ENCODE measurements at places on chromosomes 12 and 14. TPM values are rescaled to one million over a fixed set of nuclear protein-coding genes. Genes with fewer than 3 reads are reported as not detected.

DNA sequence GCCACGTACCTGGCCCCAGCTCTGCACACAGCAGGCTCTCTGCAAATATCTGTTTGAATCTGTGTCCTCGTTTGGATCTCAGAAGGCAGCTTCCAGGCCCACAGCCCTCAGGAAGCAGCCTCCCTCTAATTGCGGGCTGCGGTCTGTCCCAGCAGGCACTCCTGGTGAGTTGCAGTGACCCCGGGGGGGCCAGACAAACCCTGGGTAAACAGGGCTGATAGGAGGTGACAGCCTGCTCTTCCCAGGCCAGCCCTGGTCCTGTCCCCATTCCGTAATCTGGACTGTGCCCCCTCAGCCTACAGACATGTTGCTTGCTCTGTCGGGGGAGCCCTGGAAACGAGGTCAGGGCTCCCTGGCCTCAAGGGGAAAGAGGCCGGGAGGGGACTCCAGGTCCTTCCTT is 2.0 kb downstream of the FOXN4 start:
- H3K4me3 ChIP-seq, result no peak overlapping the region
- peaks cover 5% of the 10 kb centered on the region for H3K4me1 ChIP-seq
- peaks cover 80% of the 10 kb centered on the region for H3K27me3 ChIP-seq
- H3K36me3 ChIP-seq, result no peaks in the 10 kb centered on the region
- no peak overlapping the region for H3K27ac ChIP-seq

The ACSS3 gene
- polyA plus RNA-seq, result 6.0 TPM

DNA sequence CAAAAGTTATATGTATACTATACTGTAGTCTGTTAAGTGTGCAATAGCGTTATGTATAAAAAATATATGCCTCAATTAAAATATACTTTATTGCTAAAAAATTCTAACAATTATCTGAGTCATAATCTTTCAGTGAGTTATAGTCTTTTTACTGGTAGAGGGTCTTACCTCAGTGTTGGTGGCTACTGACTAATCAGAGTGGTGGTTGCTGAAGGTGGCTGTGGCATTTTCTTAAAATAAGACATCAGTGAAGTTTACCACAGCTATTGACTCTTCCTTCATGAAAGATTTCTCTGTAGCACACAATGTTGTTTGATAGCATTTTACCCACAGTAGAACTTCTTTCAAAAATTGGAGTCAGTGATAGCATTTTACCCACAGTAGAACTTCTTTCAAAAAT is 23.4 kb downstream of the POLR3B start:
- no peak for DNase-seq
- no peaks in the 10 kb centered on the region for H3K27me3 ChIP-seq
- H3K4me1 ChIP-seq, result no peaks in the 10 kb centered on the region
- H3K36me3 ChIP-seq, result no peaks in the 10 kb centered on the region
- H3K27ac ChIP-seq, result no peak overlapping the region

GRCh38 chr14:92613681-92614260 is 100.2 kb downstream of the RIN3 start:
- no peaks in the 10 kb centered on the region for H3K36me3 ChIP-seq
- no peaks in the 10 kb centered on the region for H3K4me1 ChIP-seq
- H3K27ac ChIP-seq, result no peak overlapping the region

The TRAF3 gene
- 16.3 TPM for polyA plus RNA-seq

GRCh38 chr12:87117526-87117925 is 861.3 kb upstream of the MGAT4C start:
- H3K27ac ChIP-seq, result no peak overlapping the region
- no peak for DNase-seq
- H3K4me1 ChIP-seq, result no peaks in the 10 kb centered on the region
- no peak overlapping the region for H3K4me3 ChIP-seq
- no peaks in the 10 kb centered on the region for H3K36me3 ChIP-seq

GRCh38 chr14:101961011-101961721 is 3.2 kb upstream of the DYNC1H1 start:
- H3K4me1 ChIP-seq, result peaks cover 4% of the 10 kb centered on the region
- H3K36me3 ChIP-seq, result no peaks in the 10 kb centered on the region
- H3K27ac ChIP-seq, result no peak overlapping the region
- H3K27me3 ChIP-seq, result no peaks in the 10 kb centered on the region
- H3K4me3 ChIP-seq, result no peak overlapping the region
- peak; percentile 76 for DNase-seq

The OR4K14 gene
- polyA plus RNA-seq, result not detected

The UBE3B gene
- 31.8 TPM for polyA plus RNA-seq

DNA sequence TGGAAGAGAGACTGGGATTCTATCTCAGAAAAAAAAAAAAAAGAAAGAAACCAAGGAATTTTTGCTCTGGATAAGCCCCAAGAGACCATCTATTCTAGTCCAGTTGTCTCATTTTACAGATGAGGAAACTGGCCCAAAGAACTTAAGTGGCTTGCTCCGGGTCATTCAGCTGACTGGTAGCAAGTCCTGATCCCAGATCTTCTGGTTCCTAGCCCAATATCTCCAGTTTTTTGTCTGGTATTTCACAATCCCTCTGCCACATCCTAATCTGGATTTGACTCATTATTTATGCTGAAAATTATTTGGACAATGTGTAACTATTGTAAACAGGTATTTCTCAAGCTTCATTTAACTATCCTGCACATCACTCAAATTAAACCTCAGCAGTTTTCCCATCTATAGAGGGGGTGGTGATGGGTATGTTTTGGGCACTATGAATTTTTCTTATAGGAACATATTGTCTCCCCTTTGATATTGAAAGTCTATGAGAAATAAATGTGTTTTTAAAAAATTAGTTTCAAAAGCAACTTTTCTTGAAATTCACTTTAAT is 43.4 kb downstream of the PPP2R5E start:
- no peaks in the 10 kb centered on the region for H3K27me3 ChIP-seq
- H3K4me3 ChIP-seq, result no peak overlapping the region
- no peak overlapping the region for H3K27ac ChIP-seq
- DNase-seq, result no peak
- no peaks in the 10 kb centered on the region for H3K4me1 ChIP-seq

DNA sequence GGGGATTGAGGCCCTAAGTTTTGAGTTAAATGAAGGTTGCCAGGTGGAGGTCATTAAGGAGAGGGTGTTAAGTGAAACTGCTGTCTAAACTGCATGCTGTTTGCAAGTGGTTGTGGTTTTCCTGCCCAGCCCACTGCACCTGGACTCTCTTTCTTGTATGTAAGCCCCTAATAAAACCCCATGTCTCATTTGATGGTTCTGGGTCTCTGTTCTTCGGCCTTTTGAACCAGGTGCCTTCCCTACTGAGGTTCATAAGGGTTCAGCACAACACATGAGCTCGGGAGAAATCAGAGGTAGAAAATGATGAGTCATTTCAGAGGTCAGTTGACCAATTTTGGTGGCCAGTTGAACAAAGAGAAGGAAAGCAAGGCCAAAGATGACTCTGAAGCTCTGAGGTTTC is 382.5 kb downstream of the RPS29 start:
- no peaks in the 10 kb centered on the region for H3K36me3 ChIP-seq
- no peak overlapping the region for H3K4me3 ChIP-seq
- H3K27me3 ChIP-seq, result no peaks in the 10 kb centered on the region
- no peak overlapping the region for H3K27ac ChIP-seq
- no peak for DNase-seq
- no peaks in the 10 kb centered on the region for H3K4me1 ChIP-seq

Measured in large intestine (tissue), 12 donors.